ENCODE measurements at places on chromosomes 7 and 10. TPM values are rescaled to one million over a fixed set of nuclear protein-coding genes. Genes with fewer than 3 reads are reported as not detected.
A peak's percentile ranks its signal among the peaks of the same experiment; 100 is the strongest.

CXCL12 gene
- 0.35 TPM for total RNA-seq

IDI2 gene
- total RNA-seq = 0.26 TPM

POU6F2 gene
- 0.22 TPM for total RNA-seq

TMEM270 gene
- not detected for total RNA-seq

SAMD9 gene
- 35.7 TPM for total RNA-seq

AOAH gene
- 1.4 TPM for total RNA-seq

C10orf90 gene
- 0.19 TPM for total RNA-seq

SPDYE2 gene
- not detected for total RNA-seq

NANOS1 gene
- 0.30 TPM for total RNA-seq

KLF14 gene
- not detected for total RNA-seq

SPDYE16 gene
- total RNA-seq = 0.17 TPM

GRCh38 chr10:34766811-34767494 is 48.1 kb downstream of the PARD3 start:
- ATAC-seq = no peak

DNA sequence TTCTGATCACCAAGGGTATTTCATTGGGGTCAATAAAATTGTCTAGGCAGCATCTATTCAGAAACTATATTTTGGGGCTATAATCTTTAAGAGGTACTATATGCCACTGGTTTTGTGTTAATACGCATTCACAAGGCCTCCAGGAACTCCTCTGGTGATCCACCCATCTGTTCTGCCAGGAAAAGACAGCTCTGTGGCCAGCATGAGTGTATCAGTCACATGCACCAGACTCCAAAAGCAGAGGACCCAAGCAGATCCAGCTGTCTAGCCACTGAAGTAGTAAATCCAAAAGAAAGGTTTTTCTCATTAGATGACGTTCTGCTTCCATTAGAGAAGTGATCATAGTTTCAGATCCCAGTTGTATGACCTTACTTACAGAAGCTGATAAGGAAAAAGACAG is 199.6 kb upstream of the CELF2 start:
- no peak for ATAC-seq

- ATAC-seq = no peak
These were observed 48.8 kb downstream of the SGMS1 start for GRCh38 chr10:50574931-50575330.

- no peak for ATAC-seq
These were observed 84.7 kb downstream of the CCNY start for GRCh38 chr10:35420827-35421552.

DNA sequence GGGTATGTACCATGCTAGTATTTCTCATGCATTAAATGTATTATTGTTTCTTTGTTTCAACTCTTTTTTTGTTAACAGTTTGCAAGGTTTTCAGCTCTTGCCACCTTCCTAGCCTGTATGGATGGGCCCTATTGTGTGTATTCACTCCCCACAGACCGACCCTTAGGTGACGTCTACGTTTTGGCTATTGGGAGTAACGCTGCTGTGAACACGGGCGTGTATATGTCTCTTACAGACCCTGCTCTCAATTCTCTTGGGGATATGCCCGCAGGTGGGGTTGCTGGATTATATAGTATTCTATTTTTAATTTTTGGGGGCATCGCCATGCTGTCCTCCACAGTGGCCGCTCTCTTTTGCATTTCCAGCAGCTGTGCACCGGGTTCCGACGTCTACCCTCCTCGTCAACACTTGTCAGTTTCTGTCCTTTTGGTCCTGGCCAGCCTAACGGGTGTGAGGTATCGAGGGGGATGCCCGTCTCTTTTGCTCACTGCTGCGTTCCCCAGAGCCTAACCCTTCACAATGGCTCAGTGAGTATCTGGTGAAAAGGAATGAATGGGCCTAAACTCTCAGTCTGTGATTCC is 64.1 kb upstream of the GNA12 start:
- ATAC-seq = no peak

DNA sequence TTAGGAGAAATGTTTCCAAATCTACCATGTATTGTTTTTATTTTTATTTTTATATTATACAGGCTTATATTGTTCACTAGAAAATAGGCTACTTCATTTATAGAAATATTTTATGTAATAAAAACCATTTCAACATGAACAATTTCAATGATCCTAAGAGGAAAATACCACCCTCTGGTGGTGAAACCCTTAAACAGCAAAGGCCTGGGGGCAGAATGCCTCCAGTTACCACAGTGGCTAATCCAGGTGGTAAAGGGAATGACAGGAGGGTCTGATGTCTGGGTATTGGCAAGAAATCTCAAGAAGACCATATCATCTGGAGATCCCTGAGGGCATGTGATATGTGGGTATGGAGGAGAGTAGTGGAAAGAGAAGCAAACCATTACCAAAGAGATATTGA is 19.3 kb downstream of the MACC1 start:
- ATAC-seq = no peak

DNA sequence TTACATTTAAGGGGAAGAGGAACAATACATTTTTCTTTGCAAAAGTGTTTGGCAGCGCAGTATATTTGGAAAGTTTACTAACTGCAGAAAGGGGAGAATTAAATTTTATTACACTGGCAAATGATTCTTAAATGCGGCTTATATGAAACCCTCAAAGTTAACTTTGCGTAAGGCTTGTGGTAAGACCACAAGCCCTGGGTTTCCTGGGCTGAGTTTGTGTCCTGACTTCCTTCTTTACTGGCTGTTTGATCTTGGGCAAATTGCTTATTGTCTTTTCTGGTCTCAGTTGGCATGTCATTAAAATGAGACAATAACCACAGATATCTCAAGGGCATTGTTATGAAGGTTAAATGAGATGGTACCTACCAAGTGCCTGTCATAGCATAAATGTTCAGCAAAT is 106.8 kb downstream of the GLRX3 start:
- no peak for ATAC-seq

GRCh38 chr10:3776796-3777571 is 8.0 kb downstream of the KLF6 start:
- ATAC-seq = peak; percentile 67

GRCh38 chr7:1591876-1592275 is 22.0 kb upstream of the PSMG3 start:
- ATAC-seq = peak; percentile 40

DNA sequence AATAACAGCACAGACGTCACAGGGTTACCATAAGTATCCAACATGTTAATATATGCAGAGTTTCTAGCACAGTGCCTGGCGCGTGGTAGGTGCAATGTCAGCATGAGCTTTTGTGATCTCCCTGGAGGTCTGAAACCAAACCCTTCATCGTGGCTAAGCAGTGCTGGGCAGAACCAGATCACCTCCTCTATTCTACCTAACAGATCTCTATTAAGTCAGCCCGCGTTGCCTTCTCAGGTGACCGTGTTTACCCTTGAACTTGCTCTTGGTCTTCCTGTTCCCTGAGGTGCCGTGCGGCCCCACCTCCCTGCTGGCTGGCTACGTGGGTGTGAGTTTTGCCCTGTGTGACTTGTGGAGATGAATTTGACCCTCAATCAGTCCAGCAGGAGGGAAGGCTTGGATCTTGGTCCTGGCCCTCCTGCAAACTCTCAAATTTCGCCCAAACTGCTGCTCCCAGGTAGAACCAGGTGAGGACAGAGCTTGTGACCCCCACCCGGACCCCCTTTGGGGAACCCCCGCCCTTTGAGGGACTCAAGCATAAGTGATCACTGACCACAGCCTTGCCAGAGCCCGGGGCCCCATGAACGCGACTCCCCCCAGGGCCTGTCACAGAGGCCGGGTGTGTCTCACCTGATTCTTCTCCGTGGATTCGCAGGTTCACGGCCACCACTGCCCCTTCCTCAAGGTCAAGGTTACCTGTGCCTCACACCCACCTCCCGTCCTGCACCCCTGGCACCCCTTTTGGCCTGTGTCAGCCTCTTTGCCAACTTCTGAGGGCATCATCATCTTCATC is 54.2 kb downstream of the ELFN1 start:
- ATAC-seq = no peak

DNA sequence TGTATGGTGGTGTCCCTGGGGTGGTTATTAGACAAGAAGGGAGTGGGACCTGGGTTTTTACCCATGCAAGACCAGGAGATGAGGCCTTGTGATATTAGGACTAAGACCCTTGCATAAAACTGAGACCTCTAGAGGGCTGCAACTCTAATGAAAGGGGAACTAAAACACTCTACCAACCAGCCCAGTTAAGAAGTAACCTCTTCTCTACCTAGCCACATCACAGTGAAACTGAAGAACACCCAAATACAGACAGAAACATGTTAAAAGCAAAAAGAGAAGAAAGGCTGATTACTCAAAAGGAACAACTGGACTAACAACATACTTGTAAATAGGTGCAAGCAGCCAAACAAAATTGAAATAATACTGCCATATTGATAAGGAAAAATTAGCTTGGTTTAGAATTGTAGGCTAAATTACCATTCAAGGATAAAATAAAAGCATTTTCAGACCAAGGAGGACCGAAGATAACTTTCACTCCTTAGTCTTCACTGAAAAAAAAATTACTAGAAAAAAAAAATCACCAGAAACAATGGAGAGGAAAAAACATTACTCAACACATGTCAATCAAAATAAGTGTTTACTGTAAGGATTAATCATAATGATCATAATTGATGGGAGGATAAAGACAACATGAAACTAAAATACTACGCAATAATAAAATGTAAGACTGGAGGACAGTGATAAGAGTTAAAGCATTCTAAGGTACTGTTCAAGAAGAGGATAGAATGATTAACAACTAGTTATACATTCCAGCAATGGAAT is 27.6 kb downstream of the ERLIN1 start:
- no peak for ATAC-seq

- ATAC-seq = no peak
These were observed 125.7 kb downstream of the ARHGAP22 start for GRCh38 chr10:48478980-48479811.

DNA sequence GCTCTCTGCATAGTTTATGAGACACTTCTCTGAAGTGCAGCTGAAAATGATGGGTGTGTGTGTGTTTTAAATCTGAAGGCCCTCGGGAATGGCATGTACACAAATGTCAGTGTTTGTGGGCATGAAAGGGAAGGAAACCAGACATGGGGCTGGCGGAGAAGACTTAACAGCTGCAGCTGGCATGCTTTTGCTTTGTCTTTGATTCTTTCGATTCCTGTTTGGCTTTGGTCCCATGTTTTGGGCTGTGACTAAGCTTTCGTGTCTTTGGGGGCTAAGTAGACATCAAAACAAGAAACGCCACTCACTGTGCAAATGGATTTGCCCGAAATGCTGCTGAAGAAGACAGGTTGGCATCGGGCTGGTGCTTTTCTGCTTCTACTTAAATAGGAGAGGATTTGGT is 179.3 kb downstream of the PFKFB3 start:
- ATAC-seq = peak; percentile 88

GRCh38 chr7:76108540-76109233 is 60.8 kb downstream of the MDH2 start:
- no peak for ATAC-seq

DNA sequence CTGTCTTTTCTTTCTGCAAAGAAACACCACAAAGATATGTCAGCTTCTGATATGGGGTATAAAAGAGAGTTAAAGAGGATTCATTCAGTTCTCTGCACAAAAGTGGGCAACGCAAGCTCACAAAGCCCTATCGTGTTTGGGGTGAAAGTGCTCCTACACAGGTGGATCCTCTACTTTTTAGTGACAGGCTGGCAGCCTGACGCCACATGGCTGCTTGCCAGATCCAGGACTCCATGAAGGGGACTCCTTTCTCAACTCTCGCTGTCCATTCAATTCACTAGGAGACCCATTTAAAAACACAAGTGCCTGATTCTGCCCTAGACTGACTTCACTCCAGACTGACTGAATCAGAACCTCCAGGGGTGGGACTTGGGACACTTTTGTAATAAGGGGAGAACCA is 8.0 kb downstream of the PARP12 start:
- no peak for ATAC-seq

Measured in activated T-helper 17 cell treated with anti-CD3 and anti-CD28 coated beads, Interleukin-2, amount 50 U/mL, for 72 hours (primary cell).